Caki2 (cell line): ENCODE measurements at places on chromosomes 2 and 18. TPM values are rescaled to one million over a fixed set of nuclear protein-coding genes. Genes with fewer than 3 reads are reported as not detected.
A peak's percentile ranks its signal among the peaks of the same experiment; 100 is the strongest.

Gene SP5
- 0.26 and 1.8 TPM in 2 replicates for total RNA-seq

DNA sequence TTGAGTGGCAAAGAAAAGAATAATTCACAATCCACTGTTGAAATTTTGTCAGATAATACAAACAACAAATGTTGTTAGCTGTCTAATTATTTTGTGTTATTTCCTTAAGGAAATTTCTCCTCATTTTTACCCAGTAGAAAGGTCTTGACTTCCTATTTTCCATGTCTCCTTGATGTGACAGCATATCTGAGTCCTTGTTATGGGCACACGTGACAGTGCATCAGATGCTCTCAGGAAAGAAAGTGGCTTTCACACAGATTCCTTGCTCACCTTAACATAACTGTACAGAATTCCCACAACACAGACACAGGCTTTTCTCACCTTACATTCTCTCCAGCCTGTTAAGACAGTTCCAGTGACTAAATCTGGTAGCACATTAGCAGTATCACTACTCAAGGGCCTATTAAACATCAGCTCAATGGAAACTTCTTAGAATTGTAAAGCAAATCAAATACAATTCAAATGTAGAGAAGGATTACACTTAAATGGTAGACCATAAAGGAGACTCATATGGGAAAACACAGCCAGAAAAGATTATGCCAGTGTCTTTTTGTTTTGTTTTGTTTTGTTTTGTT, 30.2 kb upstream of the GPR55 start:
- no peak for DNase-seq

DNA sequence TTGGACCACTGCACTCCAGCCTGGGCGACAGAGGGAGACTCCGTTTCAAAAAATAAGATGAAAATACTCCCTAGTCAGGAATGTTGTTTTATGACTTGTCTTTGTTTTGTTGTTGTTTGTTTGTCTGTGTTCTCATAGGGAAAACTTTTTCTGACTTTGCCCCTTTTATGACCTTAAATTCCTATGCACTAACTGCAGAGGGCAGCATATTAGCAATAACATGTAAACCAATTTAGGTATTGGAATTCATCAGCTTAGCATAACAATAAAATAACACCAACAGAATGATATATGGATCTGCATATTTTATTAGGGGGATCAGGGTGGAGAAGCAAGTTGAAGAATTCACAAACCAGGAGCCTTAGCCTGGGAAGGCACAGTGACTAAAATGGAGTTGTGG, 631.5 kb downstream of the SUCLG1 start:
- no peak for DNase-seq

DNA sequence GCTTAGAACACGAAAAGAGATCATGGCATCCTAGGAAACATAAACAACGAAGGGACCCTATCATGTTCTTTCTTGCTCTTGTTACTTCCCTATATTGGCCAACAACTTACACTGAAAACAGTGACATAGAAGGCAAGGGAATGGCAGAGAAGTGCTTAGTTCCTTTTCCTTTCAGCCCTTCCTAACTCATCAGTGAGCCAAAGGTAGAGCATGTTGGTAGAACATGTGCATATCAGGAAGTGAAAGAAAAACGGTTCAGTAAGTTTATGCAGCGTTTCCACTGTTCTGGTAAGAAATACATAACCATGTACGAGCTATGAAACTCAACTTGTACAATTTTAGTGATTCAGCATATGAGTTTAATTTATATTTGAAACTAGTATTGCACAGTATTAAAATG, 21.7 kb downstream of the AKAIN1 start:
- DNase-seq = no peak

DNA sequence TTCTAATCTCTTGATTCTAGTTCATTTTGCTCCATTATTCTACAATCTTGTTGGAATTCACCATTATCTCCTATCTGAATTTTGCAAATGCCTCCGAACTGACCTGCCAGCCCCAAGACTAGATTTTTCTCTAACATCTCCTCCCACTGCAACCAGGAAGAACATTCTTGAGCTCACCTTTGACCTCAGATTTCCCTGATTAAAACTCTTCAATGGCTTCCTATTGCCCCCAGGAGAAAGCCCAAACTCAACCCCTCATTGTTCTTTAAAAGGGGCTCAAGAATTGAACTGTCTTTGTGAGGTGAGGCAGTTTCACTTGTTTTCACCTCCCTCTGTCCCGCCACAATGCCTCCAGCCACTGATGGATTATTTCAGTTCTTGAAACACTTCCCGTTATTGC, 784.6 kb upstream of the ZEB2 start:
- DNase-seq = no peak

GRCh38 chr2:237429753-237430152, 15.8 kb upstream of the COL6A3 start:
- peak; percentile 27 for DNase-seq
